ENCODE measurements at places on chromosomes 7 and 10. TPM values are rescaled to one million over a fixed set of nuclear protein-coding genes. Genes with fewer than 3 reads are reported as not detected.

SPACDR gene
- polyA plus RNA-seq = 1.6 TPM

GRCh38 chr10:86361156-86362128 lies 5.2 kb downstream of the GRID1 start:
- no peak for DNase-seq

GRCh38 chr10:92757711-92758104 lies 68.0 kb downstream of the HHEX start:
- no peak for DNase-seq

DNA sequence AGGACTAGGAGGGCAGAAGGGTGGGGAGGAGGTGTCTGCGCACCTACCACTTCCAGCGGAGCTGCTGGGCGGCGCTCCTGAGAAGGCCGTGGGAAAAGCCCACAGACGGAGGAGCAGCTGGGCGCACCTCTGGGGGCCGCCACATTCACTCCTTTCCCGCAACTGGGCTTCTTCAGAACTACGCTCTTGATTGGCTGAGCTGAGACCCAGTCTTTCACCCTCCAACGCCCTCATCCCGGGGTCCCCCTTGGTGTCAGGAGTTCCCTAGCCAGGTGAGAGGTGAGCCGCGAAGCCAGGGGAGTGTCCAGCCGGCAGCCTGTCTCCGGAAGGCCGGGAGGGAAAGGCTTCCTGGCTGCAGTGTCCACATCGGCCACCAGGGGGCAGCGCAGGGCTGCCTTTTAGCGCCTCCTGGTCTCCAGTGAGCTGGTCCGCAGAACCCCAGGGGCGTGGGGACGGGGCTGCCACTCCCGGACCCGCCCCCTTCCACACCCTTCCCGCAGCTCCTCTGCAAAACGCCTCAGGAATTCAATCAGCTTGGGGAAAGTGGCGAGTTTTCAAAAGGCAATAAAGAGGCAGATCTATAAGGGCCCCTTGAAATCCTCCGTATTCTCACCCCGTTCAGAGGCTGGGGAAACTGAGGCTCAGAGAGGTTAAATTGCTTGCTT lies 98.8 kb downstream of the CHST15 start:
- peak; percentile 62 for DNase-seq

ZNF853 gene
- 16.3 TPM for polyA plus RNA-seq

DNA sequence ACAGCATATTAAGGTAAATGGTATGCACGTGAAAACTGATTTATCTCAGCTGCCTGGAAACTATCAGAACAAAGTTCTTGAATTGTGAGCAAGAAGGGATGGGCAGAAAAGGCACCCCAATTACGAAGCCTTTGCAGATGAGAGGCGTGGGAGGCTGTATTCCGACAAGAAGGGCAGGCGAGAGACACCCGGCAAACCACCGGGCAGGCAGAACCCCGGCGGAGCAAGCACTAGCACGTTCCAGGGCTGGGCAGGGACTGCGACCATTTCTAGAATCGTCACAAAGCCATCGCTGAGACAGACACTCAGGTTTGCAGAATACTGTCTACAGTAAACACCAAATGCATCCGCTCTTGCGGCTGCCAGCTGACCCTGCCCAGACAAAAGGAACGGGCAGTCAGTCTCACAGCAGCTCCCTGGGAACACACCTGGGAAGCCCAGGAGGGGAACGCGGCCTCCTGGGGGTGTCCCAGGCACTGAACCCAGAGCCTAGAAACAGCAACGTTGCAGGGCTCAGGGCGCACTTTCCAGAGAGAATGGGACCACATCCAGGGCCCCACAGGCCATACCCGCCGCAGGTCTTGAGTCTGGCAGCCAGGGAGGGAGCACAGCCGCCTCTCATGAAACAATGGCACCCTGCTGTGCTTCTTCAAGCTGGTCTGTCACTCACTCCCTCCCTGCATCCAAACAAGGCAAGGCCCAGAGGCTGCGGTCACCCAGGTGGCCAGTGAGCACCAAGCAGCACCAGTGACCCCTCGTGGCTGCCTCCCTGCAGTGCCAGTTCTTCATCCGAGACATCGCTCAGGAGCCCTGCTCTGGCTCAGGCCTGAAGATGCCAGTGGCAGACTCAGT lies 261.9 kb downstream of the PTPRN2 start:
- no peak for DNase-seq

GRCh38 chr10:122208571-122209430 lies 62.3 kb upstream of the BTBD16 start:
- no peak for DNase-seq

DNA sequence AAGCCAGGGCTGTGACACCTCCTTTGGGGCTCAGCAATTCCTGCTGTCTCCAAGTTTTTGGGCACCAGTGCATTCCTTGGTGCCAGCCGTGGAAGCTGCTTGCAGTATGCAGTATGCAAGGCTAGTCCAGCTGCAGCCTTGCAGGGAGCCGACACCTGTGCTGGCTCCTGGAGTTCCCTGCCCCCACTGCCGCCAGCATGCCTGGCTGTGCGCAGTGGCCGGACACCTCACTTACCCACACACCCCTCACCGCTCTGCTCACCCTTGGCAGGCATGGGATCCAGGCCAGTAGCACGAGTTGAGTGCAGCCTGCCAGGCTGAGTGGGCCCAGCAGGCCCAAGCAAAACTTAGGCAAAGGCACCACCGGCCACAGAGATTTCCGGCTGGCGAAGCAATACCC lies 77.4 kb downstream of the SAMD9 start:
- DNase-seq = no peak

MMD2 gene
- polyA plus RNA-seq = 0.09 TPM

GRCh38 chr10:23345861-23346260 lies 1.3 kb upstream of the C10orf67 start:
- DNase-seq = no peak

DEPP1 gene
- 8.4 TPM for polyA plus RNA-seq

ANKRD1 gene
- polyA plus RNA-seq = 1.2 TPM

DNA sequence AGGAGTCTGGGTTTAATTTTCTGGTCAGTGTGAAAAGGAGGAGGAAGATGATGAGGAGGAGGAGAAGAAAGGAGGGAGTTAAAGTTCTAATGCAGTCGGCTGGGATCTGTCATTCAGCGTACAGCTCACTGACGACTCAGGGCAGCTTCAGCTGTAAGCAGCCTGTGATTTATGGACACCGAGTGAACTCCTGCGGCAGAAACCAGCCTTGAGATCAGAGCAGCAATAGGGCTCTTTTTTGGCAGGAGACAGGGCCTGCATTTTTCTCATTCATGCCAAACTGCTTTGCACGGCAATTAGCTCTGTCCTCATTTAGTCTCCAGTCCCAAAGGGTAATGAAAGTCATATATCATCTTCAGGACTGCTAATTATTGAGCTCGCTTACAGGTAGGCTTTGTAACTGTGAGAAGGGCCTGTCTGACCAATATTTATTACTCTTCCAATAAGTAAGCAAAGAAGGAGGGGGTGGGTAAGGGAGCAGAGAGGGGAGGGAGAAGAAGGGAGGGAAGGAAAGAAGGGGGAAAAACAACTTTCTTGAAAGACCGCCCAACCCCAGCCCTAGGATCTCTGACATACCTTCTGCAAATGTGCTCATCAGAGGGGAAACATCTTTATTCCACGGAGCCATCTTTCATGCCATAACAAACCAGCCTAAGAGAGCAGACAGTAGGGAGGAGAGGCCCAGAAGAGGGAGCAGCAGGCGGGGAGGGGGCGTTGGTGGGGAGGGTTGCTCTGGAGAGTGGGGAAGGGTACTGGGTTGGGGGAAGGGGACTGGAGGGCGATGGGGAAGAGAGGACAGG lies 48.1 kb upstream of the COMTD1 start:
- DNase-seq = peak; percentile 72

SH3PXD2A gene
- polyA plus RNA-seq = 31.3 TPM

All from left renal pelvis (tissue), 4 donors.